ENCODE measurements at places on chromosomes 2 and 18.
A peak's percentile ranks its signal among the peaks of the same experiment; 100 is the strongest.

GRCh38 chr18:3283908-3284307, 22.0 kb downstream of the MYL12B start:
- no peak for DNase-seq

- peak; percentile 55 for DNase-seq
Measured at GRCh38 chr2:218168635-218169462, 2.1 kb upstream of the CXCR1 start.

DNA sequence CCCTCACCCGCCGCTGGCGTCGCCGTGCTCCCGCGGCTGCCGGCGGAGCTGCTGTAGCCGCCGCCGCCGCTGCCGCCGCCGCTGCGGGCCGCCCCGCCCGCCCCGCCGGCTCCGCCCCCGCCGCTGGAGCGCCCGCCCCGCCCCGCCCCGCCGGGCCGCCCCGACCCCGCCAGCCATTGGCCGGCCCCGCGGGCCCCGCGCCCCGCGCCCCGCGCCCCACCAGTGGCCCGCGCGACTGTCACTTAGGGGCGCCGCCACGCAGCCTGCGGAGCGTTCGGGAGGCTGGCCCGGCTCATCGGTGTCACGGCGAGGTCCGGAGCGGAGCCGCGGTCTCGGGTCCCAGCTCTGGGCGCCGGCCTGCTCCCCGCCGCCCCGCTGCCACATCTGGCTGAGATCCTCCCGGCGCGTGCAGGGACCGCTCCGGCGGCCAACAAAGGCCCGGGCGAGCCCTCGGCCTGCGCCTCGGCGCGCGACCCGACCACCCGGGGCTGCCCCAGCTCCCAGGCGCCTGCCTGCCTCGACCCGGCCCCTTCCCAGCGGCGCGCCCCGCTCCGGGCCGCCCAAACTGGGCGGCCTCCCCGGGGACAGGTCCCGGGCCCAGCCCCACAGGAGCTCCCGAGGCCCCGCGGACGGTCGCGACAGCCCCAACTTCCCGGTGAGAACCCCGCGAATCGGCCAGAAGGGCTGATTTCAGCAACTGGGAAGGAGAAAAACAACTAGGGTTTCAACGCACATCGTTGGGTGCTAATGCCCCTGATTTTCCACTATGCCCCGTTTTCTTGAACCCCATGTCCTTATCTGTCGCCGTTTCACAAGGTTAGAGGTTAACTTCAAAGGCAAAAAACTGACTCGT, at the start of gene MGAT4A:
Gene MGAT4A (minus strand): TSS at position 92 of the 853 bp plus-strand sequence. CDS start 4,800 bp downstream, outside the sequence.
- peak; percentile 53 for DNase-seq

DNA sequence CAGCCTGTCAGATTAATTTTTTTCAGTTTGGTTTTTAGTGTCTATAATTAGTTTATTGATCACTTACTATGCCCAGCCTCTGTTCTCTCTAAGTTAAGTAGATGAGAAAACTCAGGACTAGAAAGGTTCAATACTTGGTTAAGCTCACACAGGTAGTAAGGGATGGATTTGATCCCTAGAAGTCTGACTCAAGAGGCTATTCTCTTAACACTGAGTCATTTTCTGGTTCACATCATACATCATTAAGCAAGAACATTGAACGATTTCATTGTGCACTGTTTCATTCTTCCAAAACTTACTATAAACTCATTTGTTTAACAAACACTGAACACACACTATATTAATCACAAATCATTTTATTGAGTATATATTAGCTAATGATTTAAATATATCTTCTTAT, 54.1 kb upstream of the SLC38A11 start:
- no peak for DNase-seq

GRCh38 chr18:6962571-6963451, 154.8 kb downstream of the LAMA1 start:
- no peak for DNase-seq

DNA sequence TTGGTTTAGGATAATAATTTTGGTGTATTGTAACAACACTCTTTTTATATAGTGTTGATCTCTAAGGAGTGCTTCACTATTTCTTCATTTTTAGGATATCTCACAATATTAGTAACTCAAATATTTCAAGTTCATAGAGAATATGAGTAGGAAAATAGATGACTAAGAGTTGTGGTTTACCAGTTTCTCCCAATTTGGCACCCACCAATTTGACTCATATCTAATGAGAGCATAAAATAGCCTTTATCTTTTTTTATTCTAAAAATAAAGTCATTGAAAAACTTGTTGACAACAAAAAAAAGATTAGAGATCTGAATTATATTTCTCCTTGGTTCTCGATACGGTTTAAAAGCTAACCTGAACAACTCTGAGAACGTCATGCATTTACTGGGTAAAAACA, 204.0 kb downstream of the PARD3B start:
- peak; percentile 38 for DNase-seq

- no peak for DNase-seq
Measured at GRCh38 chr2:128424406-128425171, 105.9 kb upstream of the HS6ST1 start.

DNA sequence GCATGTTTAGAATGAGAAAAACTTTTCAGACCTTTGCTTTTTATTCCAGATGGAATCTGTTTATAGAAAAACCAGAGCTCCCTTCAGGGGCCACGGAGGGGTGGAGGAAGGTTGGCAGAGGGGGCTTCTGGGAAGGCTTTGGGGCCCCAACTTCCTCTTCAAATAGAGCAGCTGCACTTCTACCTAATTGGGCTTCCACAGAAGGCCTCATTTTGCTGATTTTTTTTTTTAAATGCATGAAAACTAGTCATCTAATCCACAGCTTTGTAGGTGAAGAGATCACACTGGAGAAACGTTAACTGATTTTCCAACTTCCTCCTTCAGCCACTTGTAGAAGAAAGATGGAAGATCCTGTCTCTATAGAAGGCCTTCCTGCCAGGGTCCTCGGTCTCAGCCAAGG, 181.8 kb downstream of the BCL11A start:
- no peak for DNase-seq

GRCh38 chr2:160752475-160753330, 259.1 kb upstream of the RBMS1 start:
- DNase-seq: peak; percentile 37

DNA sequence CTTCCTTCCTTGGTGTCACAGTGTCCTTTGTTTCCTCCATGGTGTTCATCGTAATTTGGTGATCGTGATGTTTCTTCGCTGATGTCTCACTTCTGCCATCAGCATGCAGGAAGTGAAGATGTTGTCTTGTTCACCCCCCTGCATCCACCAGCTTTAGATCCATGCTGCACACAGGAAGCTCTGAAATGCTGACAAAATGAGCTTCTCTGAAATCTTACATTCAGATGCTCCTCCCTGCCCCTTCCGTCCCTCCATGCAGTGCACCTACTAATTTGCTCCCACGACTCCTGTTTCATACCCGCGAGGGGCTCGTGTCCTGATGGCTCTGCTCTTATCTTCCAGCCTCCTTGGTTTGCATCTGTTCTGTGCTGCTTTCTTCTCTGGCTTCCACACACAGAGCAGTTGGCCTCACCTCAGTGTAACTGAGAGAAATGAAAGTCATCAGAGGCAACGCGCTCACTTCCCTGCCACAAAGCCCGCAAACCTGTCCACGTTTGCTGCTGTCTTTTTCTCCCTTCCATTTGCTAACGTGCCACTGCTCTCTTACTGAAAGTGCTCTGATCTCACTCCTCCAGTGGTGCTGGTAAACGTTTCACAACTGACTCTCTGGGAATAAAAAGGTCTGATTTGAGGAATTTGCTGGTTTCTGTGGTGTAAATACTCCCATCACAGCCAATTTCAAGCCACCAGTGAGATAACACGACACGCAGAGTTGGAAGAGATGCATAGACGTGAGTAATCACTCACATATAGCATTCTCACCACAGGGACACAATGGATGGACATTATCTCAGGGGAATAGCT, 41.0 kb upstream of the MGAT4A start:
- peak; percentile 72 for DNase-seq

- no peak for DNase-seq
Measured at GRCh38 chr18:31149351-31149750, 13.3 kb downstream of the DSC1 start.

DNA sequence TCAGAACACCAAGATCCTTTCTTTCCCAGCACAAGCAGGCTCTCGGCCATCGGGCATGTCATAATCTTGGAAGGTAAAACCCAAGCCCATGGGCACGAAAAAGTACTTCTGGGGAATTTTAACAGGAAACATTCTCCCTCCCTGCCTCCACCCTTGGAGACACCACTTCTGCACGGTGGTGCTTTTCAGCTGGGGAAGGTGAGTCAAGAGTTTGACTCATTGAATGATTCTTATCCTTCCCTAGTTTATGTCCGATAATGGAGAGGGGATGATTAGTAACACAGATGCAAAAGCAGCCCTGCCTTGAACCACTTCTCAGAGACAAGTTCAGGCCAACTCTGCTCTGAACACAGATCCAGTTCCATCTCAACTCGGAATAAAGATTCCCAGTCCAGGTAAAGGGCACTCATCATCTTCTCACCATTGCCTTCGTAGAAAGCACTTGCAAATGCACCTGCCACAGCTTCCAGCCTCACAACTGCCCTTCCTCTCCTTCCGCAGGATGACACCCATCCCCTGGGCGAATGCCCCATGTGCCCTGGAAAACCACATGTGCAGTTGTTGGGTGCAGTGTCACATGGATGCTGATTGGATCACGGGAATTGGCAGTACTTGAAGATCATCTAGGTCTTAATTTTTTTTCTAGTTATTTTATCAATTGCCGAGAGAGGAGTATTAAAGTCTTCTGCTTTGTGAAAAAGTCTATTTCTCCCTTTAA, 136.2 kb downstream of the PXDN start:
- DNase-seq: peak; percentile 62

GRCh38 chr2:30268296-30268871, 37.0 kb downstream of the LBH start:
- no peak for DNase-seq

Measured in cardiac fibroblast (primary cell).